ENCODE measurements at places on chromosomes 5 and 9. TPM values are rescaled to one million over a fixed set of nuclear protein-coding genes. Genes with fewer than 3 reads are reported as not detected.
A peak's percentile ranks its signal among the peaks of the same experiment; 100 is the strongest.

Gene HCN1
- total RNA-seq: 1.5 TPM

Gene ANXA6
- total RNA-seq: 44.1 TPM

DNA sequence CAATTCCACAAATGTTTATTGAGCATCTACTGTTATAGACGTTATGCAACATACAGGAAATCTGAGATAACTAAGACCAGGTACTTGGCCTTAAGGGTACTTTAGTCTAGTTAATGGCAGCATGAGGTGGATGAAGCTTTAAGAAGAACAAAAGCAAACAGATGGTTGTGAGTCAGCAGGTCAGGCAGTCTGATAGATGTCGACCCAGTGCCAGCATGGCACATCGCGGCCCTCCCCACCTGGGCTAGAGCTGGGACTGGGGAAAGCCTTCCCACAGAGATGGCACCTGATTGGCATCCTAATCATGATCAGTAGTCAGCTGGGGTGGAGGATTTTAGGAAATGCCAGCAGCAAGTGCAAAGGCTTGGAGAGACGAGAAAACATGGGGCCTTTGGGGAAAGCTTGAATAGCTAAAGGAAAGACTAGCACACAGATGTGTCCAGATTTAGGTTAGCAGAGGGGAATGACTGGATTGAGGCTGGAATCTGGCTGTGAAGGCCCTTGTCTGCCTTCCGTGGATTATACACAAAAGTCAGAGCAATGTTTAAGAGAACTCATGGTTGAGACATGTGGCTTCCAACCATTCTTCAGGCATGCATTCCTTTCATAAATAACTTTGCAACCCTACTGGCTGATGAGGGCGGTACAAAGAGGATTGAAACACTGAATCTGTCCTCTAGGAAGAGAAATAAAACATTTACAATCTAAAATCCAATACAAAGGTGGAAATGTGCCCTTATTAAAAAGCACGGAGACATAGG, 395.4 kb upstream of the WWC1 start:
- DNase-seq: no peak
- no peaks in the 10 kb centered on the region for H3K4me1 ChIP-seq
- no peak overlapping the region for H3K4me3 ChIP-seq
- no peaks in the 10 kb centered on the region for H3K36me3 ChIP-seq

DNA sequence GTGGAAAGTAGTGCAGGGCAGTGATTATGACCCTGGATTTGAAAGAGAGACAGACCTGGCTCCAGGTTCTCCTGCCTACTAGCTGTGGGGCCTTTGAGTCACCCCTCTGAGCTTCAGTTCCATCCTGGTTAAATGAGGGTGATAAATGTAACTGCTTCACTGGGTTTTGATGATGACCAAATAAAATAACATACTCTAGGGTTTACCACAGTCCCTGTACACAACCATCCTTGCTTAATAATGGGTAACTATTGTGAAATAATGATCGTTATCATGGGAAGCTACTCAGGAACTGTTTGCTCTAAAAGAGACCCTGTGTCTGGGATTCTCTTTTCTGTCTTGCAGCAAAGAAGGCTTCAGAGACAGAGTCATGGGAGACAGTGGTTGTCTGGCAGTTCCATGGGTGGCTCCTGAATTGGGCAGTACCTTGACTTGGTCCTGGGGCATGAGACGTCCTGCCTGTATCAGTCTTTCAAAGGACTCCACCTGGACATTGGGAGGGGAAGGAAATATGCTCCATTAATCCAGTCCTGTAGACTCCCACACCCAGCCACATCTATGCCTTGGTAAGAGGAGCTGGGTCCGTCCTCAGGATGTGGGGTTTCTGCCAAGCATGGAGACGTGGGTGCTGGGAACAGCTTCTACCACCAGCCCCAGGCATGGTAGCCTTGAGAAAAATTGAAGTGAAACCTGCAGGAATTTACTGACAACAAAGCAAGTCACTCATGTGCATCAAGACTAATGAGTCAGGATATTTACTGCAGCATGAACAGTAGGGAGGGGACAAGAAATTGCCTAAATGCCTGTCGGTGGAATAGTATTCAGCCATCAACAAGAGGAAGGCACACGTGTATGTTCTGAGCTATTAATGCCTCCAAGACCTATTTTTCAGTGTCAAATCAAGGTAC, 23.4 kb downstream of the AKNA start:
- no peak overlapping the region for H3K4me3 ChIP-seq
- no peak for DNase-seq
- no peaks in the 10 kb centered on the region for H3K27me3 ChIP-seq
- peak overlapping the region; percentile 30 for H3K27ac ChIP-seq
- H3K4me1 ChIP-seq: no peaks in the 10 kb centered on the region
- H3K36me3 ChIP-seq: peaks cover 2% of the 10 kb centered on the region

- no peaks in the 10 kb centered on the region for H3K36me3 ChIP-seq
- H3K4me1 ChIP-seq: no peaks in the 10 kb centered on the region
Measured at GRCh38 chr5:99317136-99317535, 388.3 kb upstream of the CHD1 start.

GRCh38 chr9:4293293-4293941, 6.5 kb downstream of the GLIS3 start:
- no peaks in the 10 kb centered on the region for H3K4me1 ChIP-seq
- no peaks in the 10 kb centered on the region for H3K27me3 ChIP-seq
- H3K27ac ChIP-seq: peak overlapping the region; percentile 67
- H3K4me3 ChIP-seq: no peak overlapping the region

Gene STXBP1
- total RNA-seq: 33.0 TPM

DNA sequence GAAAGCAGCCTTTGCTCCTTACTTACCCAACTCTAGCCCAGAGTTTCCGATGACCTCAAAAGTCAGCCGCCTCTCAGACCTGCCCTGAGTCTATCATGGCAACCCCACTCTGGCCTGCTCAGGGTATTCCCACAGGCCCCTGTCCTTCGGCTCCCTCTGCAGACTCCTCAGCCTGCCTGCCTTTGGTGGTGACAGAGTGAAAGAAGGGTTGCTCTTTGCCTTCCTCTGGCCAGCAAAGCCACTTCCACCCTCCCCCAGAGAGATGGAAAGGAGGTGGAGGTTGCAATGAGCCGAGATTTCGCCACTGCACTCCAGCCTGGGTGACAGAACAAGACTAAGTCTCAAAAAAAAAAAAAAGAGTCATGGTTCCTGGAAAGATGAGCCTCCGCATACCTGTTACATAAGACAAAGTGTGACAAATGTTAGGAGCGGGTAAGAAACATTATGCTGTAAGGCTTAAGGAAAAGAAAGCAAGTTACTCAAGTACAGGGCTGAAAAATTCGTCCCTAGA, 2.3 kb upstream of the SMIM33 start:
- H3K4me1 ChIP-seq: no peaks in the 10 kb centered on the region
- H3K27ac ChIP-seq: no peak overlapping the region
- peak; percentile 10 for DNase-seq
- H3K4me3 ChIP-seq: no peak overlapping the region
- no peaks in the 10 kb centered on the region for H3K36me3 ChIP-seq

DNA sequence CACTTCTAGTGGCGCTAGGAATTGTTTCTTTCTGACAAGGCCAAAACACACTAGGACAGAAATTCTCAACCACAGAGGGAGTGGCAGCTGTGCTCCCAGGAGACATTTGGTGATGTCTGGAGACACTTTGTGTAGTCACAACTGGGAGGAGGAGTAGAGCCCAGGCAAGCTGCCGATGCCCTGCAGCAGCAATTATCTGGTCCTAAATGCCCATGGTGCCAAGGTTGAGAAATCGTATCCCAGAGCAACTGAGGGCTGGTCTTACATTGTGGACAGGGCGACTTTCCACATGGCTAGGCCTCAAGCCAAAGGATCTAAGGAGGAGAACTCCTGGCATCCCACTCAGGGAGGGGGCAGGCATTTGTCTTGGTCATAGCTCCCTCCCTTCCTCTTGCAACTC, 259.9 kb downstream of the GADD45G start:
- no peak overlapping the region for H3K27ac ChIP-seq
- DNase-seq: no peak
- no peaks in the 10 kb centered on the region for H3K36me3 ChIP-seq
- no peaks in the 10 kb centered on the region for H3K4me1 ChIP-seq
- H3K4me3 ChIP-seq: no peak overlapping the region

DNA sequence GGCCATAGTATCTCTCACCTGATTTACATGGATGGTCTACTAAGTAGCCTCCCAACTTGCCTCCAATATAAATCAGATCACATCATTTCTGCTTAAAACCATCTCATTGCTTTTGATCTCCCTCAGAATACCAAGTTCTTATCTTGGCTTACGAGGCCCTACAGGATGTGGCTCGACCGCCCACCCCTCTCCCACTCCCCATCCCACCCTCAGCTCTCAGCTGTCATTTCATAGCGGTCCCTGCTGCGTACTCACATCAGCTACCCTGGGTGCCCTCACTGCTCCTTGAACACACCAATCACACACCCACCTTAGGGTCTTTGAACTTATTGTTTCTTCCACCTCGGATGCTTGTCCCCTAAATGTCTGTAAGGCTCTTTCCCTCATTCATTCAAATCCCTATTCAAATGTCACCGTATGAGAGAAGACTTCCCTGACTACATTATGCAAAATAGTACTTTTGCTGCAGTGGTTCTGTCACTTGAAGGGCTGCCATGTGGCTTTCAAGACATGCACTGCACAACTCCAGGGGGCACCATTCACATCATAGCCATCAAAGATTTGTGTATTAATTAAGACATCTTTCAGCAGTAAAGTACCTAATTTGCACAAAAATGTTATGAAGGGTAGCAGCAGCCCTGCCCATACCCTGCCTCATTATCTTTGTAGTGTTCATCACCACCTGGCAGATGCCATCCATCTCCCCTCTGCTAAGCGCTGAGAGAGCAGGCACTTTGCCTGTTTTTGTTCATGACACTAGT, 171.1 kb downstream of the ENC1 start:
- H3K27ac ChIP-seq: no peak overlapping the region
- no peak for DNase-seq
- H3K4me3 ChIP-seq: no peak overlapping the region
- peaks cover 1% of the 10 kb centered on the region for H3K4me1 ChIP-seq
- H3K27me3 ChIP-seq: no peaks in the 10 kb centered on the region

DNA sequence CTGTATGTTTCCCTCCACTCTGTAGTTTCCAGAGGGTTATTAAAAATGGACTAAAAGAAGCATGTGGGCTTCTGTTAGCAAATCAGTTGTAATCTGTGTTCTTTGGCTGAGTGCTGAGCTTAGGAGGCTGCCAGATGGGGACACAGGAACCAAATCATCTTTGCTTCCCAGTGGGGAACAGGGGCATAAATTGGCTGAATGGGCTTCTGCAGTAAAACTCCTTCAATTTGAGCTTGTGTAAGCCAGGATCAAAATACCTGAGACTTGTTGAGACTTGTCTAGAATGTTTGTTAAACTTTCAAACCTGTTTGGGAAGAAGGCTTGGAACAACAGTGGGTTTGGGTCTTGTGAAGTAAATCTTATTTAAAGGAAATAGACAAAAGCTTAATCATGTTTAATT, 32.2 kb upstream of the TNFAIP8 start:
- peaks cover 5% of the 10 kb centered on the region for H3K4me1 ChIP-seq
- H3K36me3 ChIP-seq: no peaks in the 10 kb centered on the region
- no peaks in the 10 kb centered on the region for H3K27me3 ChIP-seq

DNA sequence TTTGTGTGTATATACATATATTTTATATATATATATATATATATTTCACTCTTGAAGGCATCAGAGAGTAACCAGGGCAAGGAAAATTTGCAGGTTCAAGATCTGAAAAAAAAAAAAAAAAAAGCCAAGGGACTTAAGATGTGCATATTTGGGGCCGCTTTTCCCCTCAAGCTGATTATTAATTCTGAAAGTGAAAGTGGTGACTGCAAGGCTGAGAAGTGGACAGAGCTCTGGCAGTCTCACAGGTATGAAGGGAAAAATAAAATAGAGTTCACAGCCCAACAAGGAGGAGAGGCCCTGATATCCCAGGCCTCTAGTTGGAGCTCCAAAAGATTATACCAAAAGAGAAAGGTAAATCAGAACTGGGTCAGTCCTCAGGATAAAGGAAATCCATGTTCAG, 234.4 kb upstream of the GAS1 start:
- H3K4me1 ChIP-seq: no peaks in the 10 kb centered on the region
- no peaks in the 10 kb centered on the region for H3K36me3 ChIP-seq
- DNase-seq: no peak
- H3K4me3 ChIP-seq: no peak overlapping the region
- no peaks in the 10 kb centered on the region for H3K27me3 ChIP-seq

GRCh38 chr9:137465720-137466388, 6.7 kb upstream of the NSMF start:
- H3K4me3 ChIP-seq: no peak overlapping the region
- DNase-seq: no peak
- no peaks in the 10 kb centered on the region for H3K36me3 ChIP-seq

GRCh38 chr9:101626295-101626694, 31.5 kb upstream of the PPP3R2 start:
- no peaks in the 10 kb centered on the region for H3K27me3 ChIP-seq
- no peaks in the 10 kb centered on the region for H3K4me1 ChIP-seq

GRCh38 chr9:72898784-72899733, 53.8 kb downstream of the ALDH1A1 start:
- no peak overlapping the region for H3K4me3 ChIP-seq
- H3K27me3 ChIP-seq: no peaks in the 10 kb centered on the region
- no peak overlapping the region for H3K27ac ChIP-seq
- no peak for DNase-seq
- no peaks in the 10 kb centered on the region for H3K4me1 ChIP-seq
- no peaks in the 10 kb centered on the region for H3K36me3 ChIP-seq

DNA sequence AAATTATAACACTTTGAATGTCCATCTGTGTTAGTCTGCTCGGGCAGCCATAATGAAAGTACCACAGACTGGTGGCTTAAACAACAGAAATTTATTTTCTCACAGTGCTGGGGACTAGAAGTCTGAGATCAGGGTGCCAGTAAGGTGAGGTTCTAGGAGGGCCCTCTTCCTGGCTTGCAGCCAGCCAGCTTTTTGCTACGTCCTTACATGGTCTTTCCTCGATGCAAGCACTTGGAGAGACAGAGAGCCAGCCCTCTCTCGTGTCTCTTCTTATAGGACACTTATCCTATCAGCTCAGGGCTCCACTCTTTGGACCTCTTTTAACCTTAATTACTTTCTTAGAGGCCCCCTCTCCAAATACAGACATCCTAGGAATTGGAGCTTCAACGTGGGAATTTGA, 351.8 kb downstream of the SPOCK1 start:
- H3K36me3 ChIP-seq: no peaks in the 10 kb centered on the region
- H3K4me3 ChIP-seq: no peak overlapping the region
- no peak overlapping the region for H3K27ac ChIP-seq
- H3K27me3 ChIP-seq: no peaks in the 10 kb centered on the region
- H3K4me1 ChIP-seq: no peaks in the 10 kb centered on the region

DNA sequence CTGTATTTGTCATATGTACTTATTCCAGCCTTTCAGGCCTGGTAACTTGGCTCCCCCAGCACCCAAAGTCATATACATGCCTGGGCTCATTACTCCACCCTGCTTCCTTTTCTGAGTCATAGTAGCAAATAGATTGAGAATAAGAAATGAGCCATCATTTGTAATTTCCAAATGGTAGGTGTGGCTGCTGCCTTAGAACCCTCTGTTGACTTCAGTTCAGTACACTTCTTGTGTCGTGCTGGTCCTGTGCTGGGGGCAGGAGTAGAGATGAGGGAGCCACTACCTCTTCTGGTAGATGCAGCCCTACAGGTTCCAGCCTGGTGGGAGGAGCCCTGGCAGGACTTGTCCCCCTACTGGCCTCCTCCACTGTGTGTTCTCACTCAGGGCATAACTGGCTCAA, 11.1 kb downstream of the GM2A start:
- no peak for DNase-seq
- no peak overlapping the region for H3K27ac ChIP-seq
- no peaks in the 10 kb centered on the region for H3K27me3 ChIP-seq
- H3K4me3 ChIP-seq: no peak overlapping the region

All from pancreas (tissue), 10 donors.